ENCODE measurements at places on chromosomes 12 and 14. TPM values are rescaled to one million over a fixed set of nuclear protein-coding genes. Genes with fewer than 3 reads are reported as not detected.

GRCh38 chr12:129269756-129270495 is 416.6 kb downstream of the GLT1D1 start:
- no peak for DNase-seq

GRCh38 chr12:91877456-91878235 is 268.0 kb downstream of the BTG1 start:
- DNase-seq, result no peak

The C12orf56 gene
- not detected for total RNA-seq

The RTN1 gene
- 0.29 TPM for total RNA-seq

The PTGDR gene
- total RNA-seq, result not detected

Data from myocyte (in vitro differentiated cells).